ENCODE measurements at places on chromosomes 7 and 10.

DNA sequence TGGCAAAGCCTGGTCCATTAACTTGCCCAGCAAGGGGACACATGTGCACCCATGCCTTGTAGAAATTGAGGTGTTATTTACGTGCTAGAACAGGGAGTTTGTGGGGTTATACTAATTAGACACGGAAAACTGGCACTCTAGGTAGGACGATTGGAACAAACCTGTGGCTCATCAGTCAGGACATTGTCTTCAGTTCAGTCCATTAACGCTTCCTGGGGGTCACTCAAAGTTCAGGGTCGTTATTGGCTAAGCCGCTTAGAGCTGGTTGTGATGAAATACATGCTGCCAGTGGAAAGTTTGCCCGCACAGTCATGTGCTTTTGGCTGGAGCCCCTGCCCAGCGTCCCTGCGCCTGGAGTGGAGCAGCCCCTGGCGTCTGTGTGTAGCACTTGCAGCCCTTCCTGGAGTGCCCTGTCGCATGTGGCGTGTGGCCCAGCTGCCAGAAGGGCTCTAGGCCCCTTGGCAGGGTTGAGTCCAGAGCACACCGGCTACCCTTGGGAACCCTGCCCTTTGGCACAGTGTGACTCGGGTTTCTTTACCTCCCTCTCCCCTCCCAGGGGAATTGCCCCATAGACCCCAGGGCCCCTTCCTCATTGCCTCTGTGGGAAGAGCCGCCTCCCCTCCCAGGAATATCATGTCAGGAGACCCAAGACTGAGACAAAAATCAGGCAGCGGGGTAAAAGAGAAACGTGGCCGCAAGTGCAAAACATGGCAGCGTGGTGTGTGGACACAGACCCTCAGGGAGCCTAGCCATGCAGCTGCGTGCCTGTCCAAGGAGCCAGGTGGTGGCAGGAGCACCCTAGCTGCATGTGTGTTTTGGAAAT, 9.8 kb downstream of the ZNF775 start:
- no peak for DNase-seq

DNA sequence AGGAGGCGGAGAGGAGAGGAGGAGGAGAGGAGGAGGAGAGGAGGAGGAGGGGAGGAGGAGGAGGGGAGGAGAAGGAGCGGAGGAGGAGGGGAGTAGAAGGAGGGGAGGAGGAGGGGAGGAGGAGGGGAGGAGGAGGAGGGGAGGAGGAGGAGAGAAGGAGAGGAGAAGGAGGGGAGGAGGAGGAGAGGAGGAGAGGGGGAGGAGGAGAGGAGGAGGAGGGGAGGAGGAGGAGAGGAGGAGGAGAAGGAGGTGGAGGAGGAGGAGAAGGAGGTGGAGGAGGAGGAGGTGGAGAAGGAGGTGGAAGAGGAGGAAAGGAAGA, 15.5 kb upstream of the CRCP start:
- no peak for DNase-seq

DNA sequence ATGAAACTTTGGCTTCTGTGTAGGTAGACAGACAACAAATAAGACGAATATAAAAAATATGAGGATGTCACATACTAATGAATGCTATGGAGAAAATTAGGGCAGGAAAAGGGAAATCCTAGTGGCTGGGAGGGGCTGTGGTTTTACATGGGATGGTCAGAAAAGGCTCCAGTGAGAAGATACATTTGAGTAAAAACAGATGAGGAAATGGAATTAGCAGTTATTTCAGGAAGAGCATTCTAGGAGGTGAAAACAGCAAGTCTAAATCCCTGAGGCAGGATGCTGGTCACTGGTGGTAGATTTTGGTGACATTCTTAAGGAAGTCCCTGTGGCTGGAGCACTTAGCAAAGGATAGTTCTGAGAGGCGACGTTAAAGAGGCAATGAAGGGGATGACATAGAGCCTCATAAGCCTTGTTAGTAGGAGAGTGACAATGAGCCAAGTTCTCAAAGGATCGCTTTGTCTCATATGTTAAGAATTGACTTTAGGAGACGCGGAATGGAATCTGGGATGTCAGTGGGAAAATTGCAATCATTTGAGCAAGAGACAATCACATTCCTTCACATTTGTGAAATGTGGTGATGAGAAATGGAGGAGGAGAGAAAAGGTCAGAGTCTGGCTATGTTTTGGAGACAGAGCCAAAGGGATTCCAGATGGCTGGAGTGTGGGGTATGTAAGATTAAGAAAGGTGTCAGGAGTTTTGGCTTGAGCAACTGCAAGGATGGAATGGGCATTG, 384.7 kb upstream of the FZD8 start:
- DNase-seq: no peak

DNA sequence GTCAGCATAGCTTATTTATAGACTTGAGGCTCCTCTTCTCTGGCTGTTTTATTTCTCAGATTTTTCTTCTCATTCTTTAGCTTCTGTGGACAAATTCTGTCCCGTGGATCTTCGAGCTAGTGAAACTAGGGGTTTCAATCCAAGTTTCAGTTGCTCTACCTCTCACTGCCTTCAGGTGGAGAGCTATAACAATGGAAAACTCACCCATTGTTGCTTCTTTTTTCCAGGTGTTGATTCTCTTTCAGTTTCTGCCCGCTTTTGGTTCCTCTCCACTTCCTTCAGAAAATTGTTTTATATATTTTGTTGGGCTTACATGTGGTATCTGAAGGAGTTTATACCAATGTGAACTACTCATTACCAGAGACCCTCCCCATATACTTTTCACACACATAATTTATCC, 266.1 kb downstream of the TCF7L2 start:
- no peak for DNase-seq
